ENCODE measurements at places on chromosomes 16 and 17.

- no peak for DNase-seq
These were observed 172.2 kb upstream of the CDH13 start for GRCh38 chr16:82454566-82454965.

GRCh38 chr16:17311333-17312093 lies 159.2 kb downstream of the XYLT1 start:
- no peak for DNase-seq

DNA sequence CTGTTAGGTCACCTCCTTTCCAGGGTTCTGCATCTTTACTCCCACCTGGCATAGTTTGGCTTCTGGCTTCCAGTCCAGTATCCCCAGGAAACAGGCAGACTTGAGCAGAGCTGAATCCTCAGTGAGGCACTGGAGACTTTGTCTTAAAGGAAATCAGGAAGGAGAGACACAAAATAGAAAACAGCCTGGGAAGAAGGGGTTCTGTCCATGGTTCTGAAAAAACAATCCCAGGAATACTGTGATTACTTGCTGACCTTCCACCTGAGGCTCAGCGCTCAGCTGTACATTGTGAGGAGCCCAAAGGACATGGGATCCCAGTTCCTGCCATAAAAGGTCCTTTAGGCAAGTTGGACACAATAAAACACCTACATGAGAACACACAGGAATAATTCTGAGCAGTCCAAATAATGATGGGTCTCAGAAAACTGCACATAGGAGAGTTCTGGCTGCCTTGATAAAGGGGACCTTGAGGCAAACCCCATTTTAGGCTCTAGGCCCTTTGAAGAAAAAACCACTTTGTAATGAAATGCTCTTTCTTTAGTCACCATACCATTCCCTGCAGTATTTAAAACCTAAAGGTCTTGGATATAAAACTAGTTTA lies 81.4 kb upstream of the CRHR1 start:
- DNase-seq = no peak

GRCh38 chr16:82699260-82699659 lies 72.5 kb downstream of the CDH13 start:
- no peak for DNase-seq

GRCh38 chr16:920051-920681 lies 50.6 kb downstream of the LMF1 start:
- DNase-seq = no peak

- no peak for DNase-seq
These were observed 25.5 kb downstream of the RAB11FIP3 start for GRCh38 chr16:450785-451512.

- DNase-seq = no peak
These were observed 3.7 kb upstream of the C16orf78 start for GRCh38 chr16:49369651-49370611.

- DNase-seq = no peak
These were observed 2169.6 kb downstream of the TP53TG3F start for GRCh38 chr16:35628976-35629375.

DNA sequence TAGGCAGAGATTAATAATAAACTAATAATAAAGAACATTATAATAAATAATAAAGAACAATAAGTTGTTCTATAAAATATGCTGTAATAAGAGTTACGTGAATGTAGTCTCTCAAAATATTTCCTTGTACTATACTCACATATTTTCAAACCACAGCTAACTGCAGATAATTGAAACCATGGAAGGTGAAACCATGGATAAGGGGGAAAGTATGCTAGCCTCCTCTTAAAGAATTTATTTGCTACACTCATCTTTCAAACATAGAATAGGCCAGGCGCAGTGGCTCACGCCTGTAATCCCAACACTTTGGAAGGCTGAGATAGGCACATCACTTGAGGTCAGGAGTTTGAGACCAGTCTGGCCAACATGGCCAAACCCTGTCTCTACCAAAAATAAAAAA lies 18.5 kb downstream of the CYTH1 start:
- no peak for DNase-seq

DNA sequence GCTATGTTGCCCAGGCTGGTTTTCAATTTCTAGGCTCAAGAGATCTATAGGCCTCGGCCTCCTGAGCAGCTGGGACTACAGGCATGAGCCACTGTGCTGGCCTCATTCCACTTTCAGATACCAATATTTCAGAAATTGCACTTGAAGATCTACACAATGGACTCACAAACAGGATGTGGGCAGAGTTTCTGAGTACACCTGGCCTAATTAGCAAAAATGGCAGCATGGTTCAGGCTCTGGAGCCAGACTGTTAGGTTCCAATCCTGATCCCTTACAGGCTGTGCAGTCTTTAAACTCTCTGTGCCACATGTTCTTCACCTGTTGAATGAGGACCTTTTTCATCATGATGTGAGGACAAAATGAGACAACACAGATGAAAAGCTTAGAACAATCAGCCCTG lies 32.2 kb downstream of the RNF157 start:
- no peak for DNase-seq

All from activated CD4-positive, alpha-beta T cell treated with anti-CD3 and anti-CD28 coated beads, Interleukin-2, amount 50 U/mL, for 48 hours (primary cell).